Stimulated activated CD8-positive, alpha-beta memory T cell treated with anti-CD3 and anti-CD28 coated beads, Interleukin-4, amount 100 ng/mL, for 1 hour (primary cell): ENCODE measurements at places on chromosomes 6 and 20.

DNA sequence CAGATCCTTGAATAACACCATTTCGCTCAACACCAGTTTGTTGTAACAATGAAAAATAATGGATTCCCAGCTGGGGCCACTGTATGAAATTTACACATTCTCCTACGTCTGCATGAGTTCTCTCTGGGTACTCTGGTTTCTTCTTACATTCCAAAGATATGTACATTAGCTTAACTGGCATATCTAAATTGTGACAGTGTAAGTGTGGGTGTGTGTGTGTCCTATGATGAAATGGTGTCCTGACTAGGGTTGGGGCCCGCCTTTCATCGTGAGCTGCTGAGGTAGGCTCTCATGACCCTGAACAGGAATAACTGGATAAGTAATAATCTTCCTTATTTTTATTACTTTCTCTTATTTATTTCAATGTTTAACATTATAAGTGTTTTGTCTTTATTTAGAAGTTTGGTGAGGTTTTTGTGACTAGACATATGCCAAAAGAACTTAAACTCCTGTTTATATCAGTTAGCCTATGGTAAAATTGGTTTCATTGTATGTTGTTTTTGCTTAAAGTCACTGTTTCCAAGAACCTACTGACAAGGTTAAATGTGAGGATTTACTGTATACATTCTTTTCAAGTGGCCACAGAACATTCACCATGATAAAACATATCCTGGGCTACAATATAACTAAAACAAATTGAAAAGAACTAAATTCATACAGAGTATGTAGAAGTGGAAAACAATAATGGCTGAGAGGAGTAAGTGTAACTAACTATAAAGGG, 42.4 kb downstream of the RBL1 start:
- DNase-seq: no peak

GRCh38 chr6:155710704-155711103, 255.1 kb upstream of the NOX3 start:
- no peak for DNase-seq

- DNase-seq: no peak
These were observed 440.1 kb downstream of the PREX1 start for GRCh38 chr20:48387675-48388074.

GRCh38 chr6:49430866-49431265, 32.2 kb downstream of the MMUT start:
- no peak for DNase-seq

DNA sequence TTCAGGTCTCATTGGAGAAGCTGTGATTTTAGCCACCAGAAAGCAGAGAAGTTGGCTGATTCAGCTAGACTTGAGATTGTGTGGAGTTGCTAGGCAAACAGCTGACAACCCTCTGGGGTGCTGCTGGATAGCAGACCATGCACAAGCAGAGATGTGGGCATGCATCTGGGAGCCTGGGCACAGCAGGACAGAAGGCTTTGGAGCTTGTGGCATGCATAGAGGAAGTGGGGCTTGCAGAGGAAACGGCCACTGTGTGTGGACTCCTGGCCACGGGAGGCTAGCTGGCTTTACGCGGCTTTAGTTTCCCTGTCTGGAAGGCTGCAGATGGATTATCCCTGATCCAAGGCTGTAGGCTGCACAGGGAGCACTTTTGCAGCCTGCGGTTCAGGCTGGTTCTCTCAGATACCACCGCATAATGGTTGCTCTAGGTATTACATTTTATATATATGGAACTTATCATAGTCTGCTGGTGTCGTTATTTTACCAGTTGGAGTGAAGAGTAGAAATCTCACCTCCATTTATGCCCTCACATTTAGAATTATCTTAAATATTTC, 10.4 kb downstream of the ZNF831 start:
- DNase-seq: no peak

GRCh38 chr6:169216830-169217229, 36.8 kb downstream of the THBS2 start:
- no peak for DNase-seq

DNA sequence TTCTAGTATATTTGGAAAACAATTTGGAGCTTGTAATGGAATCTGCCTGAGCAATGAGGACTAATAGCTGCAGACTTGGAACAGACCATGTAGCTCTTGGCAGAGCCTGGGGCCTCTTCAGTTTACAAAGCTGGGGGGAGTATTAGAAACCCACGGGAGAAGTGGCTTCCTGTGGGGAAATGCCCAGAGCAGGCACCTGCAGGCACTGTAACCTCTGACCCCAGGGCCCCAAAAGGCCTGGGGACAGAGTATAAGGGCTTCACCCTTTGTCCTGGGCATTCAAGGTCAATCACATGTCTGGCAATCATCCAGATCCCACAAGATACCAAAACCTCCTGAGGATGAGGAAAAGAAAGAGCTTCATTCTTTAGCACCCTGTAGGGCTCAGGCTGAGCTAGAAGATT, 19.4 kb downstream of the PKIG start:
- DNase-seq: no peak

DNA sequence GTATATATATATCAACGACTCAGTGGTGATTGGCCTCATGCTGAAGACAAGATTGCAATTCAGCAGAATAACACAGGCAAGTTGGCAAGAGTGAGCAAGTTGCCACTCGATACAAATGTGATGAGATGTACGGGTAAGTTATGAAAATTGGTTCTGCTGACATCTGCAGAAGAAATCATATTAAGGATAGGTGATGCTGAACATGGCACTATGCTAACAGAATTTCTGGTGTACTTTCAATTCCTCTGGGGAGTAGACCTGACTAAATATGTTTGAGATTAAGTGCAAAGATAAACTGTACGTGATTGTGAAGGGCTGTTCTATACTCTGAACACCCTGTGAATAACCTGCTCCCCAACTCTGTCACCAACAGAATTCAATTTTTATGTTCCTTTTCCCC, 758.2 kb downstream of the TBC1D32 start:
- no peak for DNase-seq

DNA sequence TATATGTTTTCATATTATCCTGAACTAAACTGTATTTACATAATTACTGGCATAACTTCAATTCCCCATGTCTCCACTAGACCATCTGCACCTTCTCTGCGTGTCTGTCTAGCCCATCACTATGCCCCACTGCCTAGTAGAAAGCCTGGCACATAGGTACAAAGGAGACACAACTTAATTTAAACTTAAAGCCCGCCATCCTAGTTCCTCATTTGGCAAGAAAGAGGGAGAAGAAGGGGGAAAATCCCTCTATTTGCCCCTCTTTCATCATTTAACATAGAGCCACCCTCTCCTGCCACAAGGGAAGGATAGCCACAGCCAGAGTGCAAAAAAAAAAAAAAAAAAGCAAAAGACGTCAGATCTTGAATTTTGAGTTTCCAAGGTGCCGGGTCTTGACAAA, 1.8 kb downstream of the PKIG start:
- no peak for DNase-seq
